Type B pancreatic cell (in vitro differentiated cells): ENCODE measurements at places on chromosomes 3 and 15. TPM values are rescaled to one million over a fixed set of nuclear protein-coding genes. Genes with fewer than 3 reads are reported as not detected.

Gene CORO2B
- total RNA-seq = 1.6 and 3.9 TPM in 2 replicates

GRCh38 chr3:72802001-72802400 is 46.2 kb downstream of the SHQ1 start:
- no peak for DNase-seq

DNA sequence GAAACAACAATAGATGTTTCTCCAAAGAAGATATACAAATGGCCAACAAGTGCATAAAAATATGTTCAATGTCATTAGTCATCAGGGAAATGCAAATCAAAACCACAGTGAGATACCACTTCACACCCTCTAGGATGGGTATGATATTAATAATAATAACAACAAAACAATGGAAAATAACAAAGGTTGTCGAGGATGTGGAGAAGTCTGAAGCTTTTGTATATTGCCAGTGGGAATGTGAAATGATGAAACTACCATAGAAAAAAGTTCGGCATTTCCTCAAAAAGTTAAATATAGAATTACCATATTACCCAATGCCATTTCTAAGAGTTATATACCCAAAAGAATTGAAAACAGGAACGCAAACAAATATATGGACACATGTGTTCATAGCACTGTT is 10.8 kb downstream of the BHLHE40 start:
- no peak for DNase-seq

DNA sequence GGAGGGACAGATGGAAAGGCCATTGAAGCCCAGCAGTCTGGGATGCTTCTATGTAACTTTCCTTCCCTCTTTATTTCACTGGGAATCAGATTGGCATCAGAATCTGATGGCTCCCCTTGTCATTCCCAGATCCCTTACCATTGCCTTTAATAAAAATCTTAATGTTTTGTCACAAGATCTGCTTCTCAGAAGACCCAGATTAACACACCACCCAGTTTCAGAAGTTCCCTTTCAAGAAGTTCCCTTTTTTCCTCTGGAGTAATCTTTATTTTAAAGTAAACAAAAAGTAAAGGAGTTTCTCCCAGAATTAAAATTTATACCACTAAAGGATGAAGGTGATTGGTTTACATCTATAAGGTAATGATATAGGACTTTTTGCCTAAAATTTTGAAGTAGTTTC is 76.4 kb downstream of the UBR1 start:
- no peak for DNase-seq

- DNase-seq = no peak
Observed at GRCh38 chr3:195854628-195855294, 43.0 kb upstream of the MUC4 start.
